ENCODE measurements at places on chromosomes 11 and 22. TPM values are rescaled to one million over a fixed set of nuclear protein-coding genes. Genes with fewer than 3 reads are reported as not detected.

DNA sequence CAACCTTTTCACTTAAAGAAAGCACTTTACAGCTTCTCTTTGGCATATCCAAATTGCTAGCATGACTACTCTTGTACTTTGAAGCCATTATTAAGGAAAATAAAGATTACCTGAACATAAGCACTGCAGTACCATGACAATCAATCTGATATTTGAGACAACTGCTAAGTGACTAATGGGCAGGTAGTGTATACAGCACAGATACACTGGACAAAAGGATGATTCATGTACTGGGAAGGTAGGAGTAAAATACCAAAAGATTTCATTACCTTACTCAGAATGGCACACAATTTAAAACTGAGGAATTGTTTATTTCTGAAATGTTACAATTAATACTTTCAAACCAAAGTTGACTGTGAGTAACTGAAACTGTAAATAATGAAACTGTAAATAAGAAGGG lies 1054.3 kb upstream of the TENM4 start:
- peak; percentile 51 for DNase-seq

DNA sequence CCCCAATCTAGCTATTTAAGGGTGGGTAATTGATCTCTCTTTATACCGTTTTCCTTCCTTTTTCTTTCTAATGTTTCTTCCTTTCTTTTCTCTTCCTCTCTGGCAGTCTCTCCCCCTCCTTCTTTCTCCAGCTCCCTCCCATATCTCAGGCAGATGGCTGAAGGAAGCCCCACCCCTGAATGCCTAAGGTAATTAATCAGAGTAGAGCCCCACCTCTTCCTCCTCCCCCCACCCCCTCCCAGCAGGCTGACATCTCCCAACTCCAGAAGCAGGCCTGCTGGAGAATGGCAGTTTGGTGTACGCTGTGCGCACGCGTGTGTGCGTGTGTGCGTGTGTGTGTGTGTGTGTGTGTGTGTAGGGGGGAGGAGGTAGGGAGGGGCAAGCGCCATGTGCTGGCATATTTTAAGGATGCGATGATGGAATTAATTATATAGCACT lies 122.6 kb downstream of the APOL5 start:
- peak; percentile 95 for DNase-seq

GRCh38 chr11:70319396-70320076 lies 49.0 kb downstream of the PPFIA1 start:
- no peak for DNase-seq

DNA sequence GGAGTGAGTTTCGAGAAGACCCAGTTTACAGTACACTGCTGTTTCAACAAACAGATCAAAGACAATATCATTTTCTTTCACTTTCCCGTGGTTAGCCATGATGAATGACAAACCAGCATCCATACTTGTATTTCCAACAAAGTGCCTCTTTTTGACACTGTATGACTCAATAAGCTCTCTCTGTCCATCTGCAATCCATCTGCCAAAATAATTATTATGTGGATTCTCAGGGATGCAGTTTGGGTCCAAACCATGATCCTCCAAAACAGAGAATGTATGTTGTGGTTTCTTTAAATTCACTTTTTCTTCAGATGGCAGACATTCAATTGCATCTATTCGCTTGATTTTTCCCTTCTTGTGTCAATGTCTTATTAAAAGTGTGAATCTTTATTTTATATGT lies 37.8 kb upstream of the RASD2 start:
- DNase-seq: no peak

DNA sequence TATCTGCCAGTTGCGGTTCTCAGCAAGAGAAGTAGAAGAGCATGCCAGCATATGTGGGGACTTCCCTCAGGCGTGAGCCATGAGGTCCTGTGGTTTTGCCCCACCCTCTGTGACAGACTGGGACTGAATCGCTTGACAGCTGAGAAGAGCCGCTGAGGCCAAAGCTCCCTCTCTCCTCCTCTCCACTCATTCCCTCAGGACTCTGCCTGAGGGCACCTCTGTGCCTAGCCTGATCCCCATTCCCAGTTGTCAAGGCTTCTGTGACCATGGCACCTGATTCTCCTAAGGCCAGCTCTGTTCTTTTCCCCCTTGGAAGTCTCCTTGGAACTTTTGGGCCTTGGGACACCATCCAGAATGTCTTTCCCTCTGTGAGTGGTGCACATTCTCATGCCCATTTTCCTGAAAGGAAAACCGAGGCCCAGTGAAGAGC lies 27.0 kb downstream of the ART5 start:
- peak; percentile 42 for DNase-seq

The PATE4 gene
- not detected for total RNA-seq

GRCh38 chr22:42500161-42500835 lies 19.3 kb downstream of the RRP7A start:
- DNase-seq: peak; percentile 42

DNA sequence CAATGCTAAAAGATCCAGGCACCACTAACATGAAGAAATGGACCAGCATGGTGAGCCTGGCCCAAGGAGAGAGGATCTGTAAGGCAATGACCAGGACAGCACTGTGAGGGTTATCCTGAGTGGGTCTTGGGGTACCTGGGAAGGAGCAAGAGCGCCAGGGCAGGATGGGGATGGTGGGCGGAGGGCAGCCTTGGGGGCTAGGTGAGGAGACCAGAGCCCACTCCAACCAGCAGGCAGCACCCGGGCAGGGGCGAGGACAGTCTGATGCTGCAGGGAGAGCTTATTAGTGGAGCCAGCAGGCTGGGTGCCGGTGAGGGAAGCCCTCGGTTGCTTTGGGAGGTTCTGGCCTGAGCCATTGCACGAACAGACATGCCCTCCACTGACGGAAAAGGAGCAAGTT lies 10.7 kb upstream of the NAP1L4 start:
- no peak for DNase-seq

DNA sequence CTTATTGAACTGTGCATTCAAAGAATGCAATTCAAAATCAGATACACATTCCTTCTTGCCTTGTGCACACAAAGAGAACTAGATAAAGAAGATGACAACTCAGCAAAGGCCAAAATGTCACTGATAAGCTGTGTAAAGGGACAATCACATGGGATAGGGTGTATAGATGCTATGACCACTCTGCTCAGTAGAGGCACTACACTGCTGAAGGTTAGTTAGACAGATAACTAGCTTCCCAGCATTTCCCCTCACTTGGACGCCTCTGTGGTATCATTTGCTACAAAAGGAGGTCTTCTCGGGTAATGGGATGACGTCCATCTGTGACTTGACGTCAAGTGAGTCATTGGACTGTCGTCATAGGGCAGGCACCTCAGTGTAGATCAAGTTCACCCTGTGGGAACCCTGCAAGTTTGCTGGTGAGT lies 424.9 kb upstream of the CCDC90B start:
- DNase-seq: no peak

GRCh38 chr11:45541693-45542434 lies 123.6 kb downstream of the CHST1 start:
- no peak for DNase-seq

DNA sequence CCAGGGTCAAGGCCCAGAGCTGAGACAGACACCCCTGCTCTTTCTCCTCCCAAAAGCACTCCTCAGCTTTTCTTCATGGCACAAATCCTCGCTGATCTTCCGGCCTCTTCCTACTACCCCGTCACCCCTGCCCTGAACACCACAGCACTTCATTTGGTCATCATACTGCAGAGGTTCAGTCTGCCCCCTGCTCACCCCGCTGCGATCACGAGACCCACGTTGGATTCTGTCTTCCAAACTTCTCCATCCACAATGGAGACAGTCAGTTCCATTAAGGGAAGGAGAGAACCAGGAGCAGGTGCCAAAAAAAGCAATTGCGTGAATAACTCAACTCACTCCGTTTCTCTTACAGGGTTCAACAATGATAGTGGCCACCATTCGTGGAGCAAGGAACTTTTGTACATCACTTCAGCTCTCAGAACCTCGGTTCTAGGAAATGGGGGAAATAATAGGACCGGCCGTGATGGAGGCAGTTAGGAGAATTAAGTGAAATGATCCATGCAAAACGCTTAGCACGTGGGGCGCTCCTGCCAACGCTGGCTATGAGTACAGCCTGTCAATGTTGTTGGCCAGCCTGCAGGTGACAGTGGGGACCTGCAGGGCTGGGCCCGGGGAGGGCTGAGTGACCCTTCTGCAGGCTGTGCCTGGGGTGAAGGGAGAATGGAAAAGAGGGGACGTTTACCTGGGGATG lies 45.9 kb downstream of the MN1 start:
- DNase-seq: no peak

The SAA4 gene
- total RNA-seq: not detected

- DNase-seq: no peak
These were observed 192.2 kb downstream of the MIAT start for GRCh38 chr22:26849575-26849974.

The KRTAP5-11 gene
- not detected for total RNA-seq

The TRIM51 gene
- not detected for total RNA-seq

GRCh38 chr11:64754124-64754918 lies 5.5 kb downstream of the PYGM start:
- no peak for DNase-seq

DNA sequence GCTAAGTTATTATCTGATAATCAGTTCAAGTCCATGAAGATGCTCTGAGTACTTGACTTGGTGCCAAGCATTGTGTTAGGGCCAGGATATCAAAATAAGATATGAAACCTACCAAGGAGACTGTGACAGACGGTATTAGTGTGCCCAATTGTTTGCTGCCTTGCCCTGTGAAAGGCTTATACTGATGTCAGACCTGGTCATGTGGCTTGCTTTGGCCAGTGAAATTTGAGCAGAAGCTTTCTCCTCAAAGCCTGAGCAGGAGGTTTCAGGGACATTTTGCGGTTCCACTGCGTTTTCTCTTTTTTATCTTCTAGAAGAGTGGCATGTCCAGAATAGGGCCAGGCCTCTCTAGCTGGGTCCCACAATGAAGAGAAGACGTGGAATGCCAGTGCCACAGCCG lies 15.8 kb upstream of the PKNOX2 start:
- no peak for DNase-seq

The FJX1 gene
- 92.3 TPM for total RNA-seq

- no peak for DNase-seq
These were observed 396.6 kb downstream of the NELL1 start for GRCh38 chr11:21066030-21066429.

- DNase-seq: peak; percentile 94
These were observed 307.5 kb downstream of the ETS1 start for GRCh38 chr11:128279866-128280265.

The DCPS gene
- total RNA-seq: 28.9 TPM

DNA sequence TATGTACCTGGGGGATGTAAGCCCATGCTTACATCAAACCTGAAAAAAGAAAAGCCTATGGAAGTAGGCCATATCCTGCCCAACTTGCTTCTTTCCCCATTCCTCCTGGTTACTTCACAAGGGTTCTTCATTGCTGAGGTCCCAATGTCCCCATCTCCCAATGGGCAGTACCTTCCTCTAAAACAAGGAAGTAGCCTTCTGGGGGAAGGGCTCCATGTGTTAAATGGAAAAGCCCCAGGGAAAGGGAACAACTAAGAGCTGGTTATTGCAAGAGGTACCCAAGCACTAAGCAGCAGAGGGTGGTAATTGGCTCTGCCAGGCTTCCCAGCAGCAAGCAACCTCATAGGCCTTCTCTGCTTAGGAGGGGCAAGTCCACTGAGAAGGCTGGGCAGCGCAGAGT lies 11.3 kb downstream of the TMEM216 start:
- DNase-seq: no peak

DNA sequence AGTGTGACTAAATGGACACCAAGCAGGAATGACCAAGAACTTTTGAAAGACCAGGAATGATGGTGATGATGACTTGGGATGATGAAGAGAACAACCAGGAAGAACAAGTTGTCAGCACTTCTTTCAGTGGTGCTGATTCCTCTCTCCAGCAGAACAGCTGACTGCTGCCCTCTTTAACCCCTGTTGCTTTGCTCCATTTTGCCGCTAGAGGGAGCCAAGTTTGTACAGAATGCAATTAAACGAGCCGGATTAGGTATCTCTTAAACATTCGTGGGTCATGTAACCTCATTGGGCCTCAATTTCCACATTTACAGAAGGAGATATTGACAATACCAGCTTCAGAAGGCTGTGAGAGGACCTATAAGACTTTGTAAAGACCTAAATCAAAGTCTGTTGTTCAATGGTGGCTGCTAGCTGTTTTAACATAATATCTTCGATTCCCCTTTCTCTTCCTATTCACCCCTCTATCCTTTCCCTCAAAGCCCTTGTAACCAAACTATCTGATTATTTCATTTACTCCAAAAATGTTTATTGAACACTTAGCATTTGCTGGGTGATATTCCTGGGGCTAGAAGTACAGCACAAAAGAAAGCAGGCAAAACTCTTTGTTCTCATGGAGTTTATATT lies 1.9 kb downstream of the OR4S1 start:
- no peak for DNase-seq

DNA sequence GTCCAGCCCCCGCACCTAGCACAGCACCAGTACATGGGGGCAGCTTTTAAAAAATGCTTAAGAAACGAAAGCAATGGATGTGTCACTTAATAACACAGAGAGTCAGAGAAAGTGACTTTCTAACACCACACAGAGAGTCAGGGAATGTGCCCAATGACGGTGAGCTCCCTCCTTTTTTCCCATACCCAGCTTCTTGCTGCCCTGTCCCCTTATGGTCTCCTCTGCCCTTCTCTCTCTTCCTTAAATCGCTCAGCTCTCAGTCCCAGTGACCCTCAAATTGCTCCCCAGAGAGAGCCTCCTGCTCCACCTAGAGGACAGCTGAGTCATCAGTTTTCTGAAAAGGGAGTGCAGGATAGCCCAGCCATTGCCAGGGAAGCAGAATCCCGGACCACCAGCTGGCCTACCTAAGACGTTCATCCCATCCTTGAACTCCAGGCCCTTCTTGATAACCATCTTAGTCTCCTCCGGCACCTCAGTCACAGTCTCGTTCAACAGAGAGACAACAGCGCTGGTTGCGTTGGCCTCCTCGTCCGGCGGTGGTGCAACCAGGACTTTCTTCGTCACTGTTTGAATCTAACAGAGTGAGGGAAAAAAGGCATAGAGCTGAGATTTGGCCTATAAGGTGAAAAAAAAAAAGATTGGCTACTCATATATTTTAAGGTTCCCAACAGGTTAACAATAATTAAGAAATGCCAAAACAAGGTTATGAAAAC lies 113.5 kb downstream of the SLC1A2 start:
- DNase-seq: no peak

The TRIM29 gene
- total RNA-seq: 190 TPM

The P2RX6 gene
- total RNA-seq: 0.21 TPM

DNA sequence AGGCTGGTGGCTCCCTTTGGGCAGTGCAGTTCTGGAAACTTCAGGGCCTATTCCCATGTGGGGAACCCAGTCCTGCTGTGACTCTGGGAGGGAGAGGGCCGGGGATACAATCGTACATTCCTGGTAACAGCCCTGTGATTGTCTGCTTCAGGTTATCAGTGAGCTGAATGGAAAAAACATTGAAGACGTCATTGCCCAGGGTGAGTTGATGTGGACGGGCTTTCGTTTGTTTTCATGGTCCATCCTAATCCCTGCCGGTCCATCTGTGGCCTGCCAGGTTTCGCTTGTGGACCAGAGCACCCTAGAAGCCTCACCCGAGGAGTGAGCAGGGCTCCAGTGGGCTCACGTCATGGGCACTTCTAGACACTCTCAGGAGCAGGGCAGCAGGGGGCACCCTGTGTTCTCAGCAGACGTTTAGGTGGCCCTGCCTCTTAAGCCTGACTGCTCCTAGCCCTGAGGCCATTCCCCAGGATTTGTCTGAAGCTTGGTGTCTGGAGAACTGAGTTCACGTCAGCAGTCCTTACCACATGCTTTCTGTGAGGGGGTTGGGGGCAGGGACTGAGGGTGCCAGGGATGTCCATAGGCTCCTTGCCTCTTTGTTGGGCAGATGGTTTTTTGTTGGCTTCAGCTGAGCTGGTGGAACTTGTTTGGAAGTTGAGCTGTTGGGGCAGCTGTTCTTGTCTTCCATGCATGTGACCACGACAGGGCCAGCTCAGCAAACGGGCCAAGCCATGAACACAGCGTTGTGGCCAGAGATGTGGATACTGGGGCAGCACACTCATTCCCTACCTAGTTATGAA lies 1.9 kb downstream of the RPLP2 start:
- DNase-seq: no peak

Data from foreskin keratinocyte (primary cell).